ENCODE measurements at places on chromosomes 4 and X.

GRCh38 chrX:79146640-79147390 is 2.3 kb downstream of the GPR174 start:
- DNase-seq, result peak; percentile 86

DNA sequence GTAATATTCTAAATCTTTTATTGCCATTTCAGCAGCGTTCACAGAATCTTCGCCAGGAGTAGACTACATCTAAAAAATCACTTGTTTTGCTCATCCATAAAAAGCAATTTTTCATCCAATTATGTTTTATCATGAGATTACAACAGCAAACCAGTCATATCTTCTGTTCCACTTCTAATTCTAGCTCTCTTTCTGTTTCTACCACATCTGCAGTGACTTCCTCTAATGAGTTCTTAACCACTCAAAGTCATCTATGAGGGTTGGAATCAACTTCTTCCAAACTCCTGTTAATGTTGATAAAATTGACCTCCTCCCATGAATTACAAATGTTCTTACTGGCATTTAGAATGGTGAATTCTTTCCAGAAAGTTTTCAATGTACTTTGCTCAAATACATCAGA is 174.4 kb upstream of the BRWD3 start:
- no peak for DNase-seq

- DNase-seq, result peak; percentile 33
Measured at GRCh38 chr4:112296949-112297880, at the start of gene ALPK1. Gene ALPK1, plus strand, starts transcription at chr4:112297369.

DNA sequence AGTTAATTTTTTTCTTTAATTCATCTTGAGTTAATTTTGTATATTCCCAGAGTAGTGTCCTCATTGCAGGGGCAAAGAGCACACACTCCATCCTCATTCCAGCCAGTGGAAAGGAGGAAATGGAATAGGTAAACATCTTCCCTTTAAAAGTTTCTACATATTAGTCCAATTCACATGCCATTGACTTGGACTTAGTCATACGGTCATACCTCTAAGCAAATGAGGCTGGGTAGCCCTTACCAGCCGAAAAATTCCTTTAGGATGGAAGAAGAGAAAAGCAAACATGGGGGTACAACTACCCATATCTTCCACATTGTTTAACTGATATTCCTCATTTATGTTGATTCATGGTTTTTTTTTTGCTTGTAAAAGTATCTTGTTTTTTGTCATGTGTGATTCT is 37.4 kb upstream of the NDP start:
- no peak for DNase-seq

DNA sequence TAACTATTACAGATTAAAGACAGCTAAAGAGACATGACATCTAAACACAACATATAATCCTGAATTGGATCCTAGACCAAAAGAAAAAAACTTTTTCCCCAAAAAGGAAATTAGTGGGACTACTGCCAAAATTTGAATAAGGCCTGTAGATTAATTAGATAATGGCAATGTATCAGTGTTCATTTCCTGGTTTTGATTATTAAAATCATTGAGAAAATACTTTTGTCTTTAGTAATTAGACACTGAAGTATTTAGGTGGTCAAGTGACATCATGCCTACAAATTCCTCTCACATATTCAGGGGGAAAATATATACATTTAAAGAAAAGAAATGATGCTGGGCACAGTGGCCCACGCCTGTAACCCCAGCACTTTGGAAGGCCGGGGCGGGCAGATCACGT is 10.4 kb upstream of the USO1 start:
- DNase-seq, result no peak

DNA sequence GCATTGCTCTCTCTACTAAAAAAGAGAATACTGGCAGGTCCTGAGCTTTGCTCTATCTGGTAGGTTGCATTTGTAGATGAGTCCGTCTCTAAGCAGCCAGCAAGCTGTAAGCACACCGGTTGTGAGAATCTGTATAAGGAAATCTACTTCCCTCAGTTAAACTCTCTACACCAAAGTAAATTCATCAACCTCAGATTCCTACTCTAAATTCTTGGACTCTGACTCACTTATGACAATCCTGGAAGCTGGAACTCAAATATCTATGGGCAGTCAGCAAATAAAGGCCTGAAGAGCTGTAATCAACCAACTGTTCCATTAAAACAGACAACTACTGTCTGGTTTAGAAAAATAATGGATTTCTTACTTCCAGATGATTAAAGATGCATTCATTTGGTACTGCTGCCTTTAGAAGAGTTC is 37.9 kb downstream of the FAT1 start:
- DNase-seq, result no peak

- DNase-seq, result no peak
Measured at GRCh38 chr4:175970724-175971123, 94.9 kb upstream of the WDR17 start.

GRCh38 chrX:27903960-27904359 is 77.3 kb downstream of the DCAF8L1 start:
- no peak for DNase-seq

DNA sequence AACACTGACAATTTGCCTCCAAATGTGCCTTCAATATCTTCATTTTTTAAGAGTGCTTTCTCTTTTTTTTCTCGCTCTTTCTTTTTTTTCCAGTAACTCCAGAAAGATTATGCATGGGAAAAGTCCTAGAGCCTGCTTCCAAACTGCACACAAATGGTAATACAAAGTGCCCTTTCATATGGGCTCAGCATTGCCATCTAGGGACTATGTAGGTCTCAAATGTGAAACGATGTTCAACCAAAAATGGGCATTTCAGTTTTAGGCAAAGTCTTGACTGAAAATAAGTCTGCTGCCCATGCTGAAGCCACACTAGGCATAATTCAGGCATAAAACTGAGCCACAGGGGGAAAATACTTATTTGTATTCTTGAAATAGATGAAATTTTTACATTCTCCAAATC is 65.6 kb downstream of the SYNPO2 start:
- DNase-seq, result no peak

GRCh38 chrX:132481449-132481848 is 7.4 kb downstream of the MBNL3 start:
- DNase-seq, result no peak

DNA sequence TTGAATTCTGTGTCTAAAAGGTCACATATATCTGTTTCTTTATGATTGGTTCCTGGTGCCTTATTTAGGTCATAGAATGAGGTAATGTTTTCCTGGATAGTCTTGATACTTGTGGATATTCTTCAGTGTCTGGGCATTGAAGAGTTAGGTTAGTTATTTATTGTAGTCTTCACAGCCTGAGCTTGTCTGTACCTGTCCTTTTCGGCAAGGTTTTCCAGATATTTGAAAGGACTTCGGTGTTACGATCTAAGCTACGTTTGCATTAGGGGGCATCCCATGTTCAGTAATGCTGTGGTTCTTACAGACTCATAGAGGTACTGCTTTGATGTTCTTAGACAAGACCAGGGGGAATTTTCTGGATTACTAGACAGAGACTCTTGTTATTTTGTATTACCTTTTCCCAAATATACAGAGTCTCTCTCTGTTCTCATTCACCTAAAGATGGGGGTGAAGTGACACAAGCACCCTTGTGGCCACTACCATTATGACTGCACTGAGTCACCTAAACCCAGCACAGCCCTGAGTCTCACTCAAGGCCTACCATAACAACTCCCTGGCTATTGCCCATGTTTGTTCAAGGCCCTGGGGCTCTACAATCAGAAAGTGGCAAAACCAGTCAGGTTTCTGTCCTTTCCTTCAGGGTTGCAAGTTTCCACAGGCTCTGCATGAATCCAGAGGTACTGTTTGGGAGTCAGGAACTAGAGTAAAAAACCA is 30.1 kb upstream of the CYSLTR1 start:
- DNase-seq, result no peak

- no peak for DNase-seq
Measured at GRCh38 chrX:21305799-21306336, 68.3 kb upstream of the CNKSR2 start.

GRCh38 chr4:55169352-55169961 is 44.1 kb upstream of the KDR start:
- DNase-seq, result no peak

- DNase-seq, result no peak
Measured at GRCh38 chr4:25592736-25593135, 62.9 kb upstream of the SLC34A2 start.

- no peak for DNase-seq
Measured at GRCh38 chr4:169256856-169257761, 13.6 kb downstream of the SH3RF1 start.

DNA sequence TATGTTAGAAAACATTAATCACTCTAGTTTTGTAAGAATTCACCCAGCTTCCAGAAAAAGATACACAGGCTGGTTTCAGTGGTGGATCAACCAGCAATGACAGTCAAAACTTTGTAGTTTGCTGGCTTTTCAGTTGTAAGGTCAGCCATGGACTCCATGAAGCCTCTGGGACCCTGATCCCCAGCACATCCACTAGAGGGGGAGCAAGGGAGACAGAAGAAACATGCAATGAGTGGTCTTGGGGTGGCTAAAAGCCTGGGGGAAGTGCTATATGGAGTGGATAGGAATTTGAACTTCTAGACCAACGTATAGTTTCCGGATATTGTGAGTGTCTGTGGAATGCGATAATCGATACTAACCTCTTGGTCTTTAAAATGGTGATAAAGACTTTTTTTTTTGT is 72.7 kb downstream of the AFF2 start:
- no peak for DNase-seq

DNA sequence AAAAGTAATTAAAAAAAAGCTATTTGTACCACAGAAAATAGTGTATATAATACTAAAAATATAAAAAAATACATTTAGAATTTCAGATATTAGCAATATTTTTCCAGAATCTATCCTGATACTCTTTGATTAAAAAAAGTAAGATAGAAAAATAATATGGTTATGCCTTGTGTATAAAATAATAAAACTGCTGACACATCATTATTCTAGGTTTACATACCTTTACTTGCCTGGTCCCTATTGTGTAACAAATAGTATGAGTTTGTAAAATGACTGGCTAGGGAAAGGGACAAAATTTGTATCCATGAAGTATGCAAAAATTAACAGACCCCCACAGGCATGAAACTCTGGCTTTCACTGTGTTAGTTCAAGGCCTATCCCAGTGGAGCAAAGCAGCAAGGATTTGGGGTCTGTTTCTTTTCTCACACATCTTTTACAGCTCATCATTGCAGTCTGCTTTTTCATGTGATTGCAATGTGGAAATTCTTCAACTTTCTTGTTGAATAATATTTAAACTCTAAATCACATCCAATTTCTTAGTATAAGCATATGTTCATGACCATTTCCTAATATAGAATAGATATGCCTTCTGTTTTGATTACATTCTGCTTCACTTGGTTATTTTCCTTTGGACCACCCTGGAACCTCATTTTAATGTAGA is 136.7 kb upstream of the PCDH18 start:
- DNase-seq, result no peak

- no peak for DNase-seq
Measured at GRCh38 chrX:38811515-38812243, 10.4 kb downstream of the MID1IP1 start.

GRCh38 chrX:31224381-31225012 is 152.7 kb upstream of the FTHL17 start:
- no peak for DNase-seq

DNA sequence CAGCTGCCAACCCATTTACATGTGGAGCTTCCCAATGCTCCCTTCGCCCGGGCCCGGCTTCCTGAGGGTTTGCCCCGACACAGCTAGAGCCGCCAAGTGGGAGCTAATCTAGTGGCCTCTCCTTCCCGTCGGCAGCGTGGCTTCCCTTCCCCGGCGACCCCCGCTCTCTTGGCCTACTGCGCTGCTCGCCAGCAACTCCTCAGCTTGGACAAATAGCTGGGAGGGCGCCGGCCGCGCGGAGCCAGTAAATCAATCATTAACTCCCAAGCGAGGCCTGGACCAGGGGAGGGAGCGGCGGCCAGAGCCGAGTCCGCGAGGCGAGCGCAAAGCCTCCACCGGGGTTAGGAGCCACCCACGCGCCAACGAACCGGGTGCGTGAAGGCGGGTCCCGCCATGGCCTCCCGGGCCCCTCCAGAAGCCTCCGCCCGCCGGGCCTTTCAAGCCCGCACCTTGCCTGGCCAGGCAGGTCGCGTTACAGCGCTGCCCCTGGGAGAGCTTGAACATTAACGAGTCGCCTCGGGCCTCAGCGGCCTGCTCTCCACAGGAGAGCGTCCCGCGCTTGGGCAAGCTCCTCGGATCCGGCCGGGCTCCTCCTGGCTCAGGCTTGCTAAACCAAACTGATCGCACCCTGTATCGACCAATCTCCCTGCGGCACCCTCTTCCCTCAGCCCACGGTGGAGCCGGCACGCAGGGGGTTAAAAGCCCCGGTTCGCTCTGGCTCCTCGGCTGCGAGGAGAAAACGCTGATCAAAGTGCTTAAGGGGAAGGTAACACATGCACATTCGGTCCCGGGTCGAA is 10.6 kb upstream of the BCOR start:
- no peak for DNase-seq

GRCh38 chr4:57053508-57053907 is 56.7 kb downstream of the IGFBP7 start:
- DNase-seq, result no peak

DNA sequence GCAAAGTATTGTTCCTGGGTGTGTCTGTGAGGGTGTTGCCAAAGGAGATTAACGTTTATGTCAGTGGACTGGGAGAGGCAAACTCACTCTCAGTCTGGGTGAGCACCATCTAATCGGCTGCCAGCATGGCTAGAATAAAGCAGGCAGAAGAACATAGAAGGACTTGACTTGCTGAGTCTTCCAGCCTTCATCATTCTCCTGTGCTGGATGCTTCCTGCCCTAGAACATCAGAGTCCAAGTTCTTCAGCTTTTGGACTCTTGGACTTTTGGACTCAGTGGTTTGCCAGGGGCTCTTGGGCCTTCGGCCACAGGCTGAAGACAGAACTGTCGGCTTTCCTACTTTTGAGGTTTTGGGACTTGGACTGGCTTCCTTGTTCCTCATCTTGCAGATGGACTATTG is 15.3 kb upstream of the ENPP6 start:
- no peak for DNase-seq

DNA sequence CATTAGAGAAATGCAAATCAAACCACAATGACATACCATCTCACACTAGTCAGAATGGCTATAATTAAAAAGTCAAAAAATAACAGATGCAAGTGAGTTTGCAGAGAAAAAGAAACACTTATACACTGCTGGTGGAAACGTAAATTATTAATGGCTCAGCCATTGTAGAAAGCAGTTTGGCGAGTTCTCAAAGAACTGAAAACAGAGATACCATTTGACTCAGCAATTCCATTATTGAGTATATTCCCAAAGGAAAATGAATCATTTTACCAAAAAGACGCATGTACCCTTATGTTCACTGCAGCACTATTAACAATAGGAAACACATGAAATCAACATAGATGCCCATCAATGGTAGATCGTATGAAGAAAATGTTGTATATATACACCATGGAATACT is 75.0 kb downstream of the NAA11 start:
- DNase-seq, result no peak

DNA sequence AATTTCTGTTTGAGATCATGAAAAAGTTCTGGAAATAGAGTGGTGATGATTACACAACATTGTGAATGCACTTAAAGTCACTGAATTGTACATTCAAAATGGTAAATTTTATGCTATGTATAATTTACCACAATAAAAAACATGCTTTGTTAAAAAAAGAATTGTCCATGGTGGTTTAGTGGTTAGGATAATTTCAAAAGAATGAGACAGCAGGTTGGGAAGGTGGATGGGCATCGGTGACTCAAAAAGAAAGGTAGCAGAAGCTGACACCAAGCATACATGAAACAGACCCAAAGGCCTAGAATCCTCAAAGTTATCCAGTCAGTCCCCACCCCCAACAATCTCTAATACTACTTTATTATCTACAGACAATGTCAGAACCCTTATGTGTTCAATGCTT is 91.1 kb downstream of the MSN start:
- DNase-seq, result no peak

Measured in Jurkat, Clone E6-1 (cell line).